ENCODE measurements at places on chromosomes 3 and 15. TPM values are rescaled to one million over a fixed set of nuclear protein-coding genes. Genes with fewer than 3 reads are reported as not detected.

GOLGA6L7 gene
- not detected for total RNA-seq

P2RY14 gene
- total RNA-seq, result 12.8 TPM

GOLGA8Q gene
- total RNA-seq, result 1.3 TPM

CDC25A gene
- total RNA-seq, result 0.33 TPM

KLHL40 gene
- total RNA-seq, result not detected

EAF2 gene
- 2.1 TPM for total RNA-seq

SOX14 gene
- total RNA-seq, result not detected

All from esophagus muscularis mucosa (tissue), 4 donors.